Activated CD4-positive, alpha-beta T cell treated with anti-CD3 and anti-CD28 coated beads, Interleukin-2, amount 10 ng/mL, durations not matched to agents 7 days and 5 days (primary cell): ENCODE measurements at places on chromosomes 13 and 19. TPM values are rescaled to one million over a fixed set of nuclear protein-coding genes. Genes with fewer than 3 reads are reported as not detected.

The F10 gene
- total RNA-seq, result not detected

The CEACAM4 gene
- not detected for total RNA-seq

The ZFP28 gene
- total RNA-seq, result 5.6 TPM

The WDR88 gene
- not detected for total RNA-seq

The GPR18 gene
- total RNA-seq, result 25.4 TPM

The FAM187B gene
- not detected for total RNA-seq

The PGLYRP2 gene
- total RNA-seq, result not detected

The KIR2DL1 gene
- total RNA-seq, result not detected

DNA sequence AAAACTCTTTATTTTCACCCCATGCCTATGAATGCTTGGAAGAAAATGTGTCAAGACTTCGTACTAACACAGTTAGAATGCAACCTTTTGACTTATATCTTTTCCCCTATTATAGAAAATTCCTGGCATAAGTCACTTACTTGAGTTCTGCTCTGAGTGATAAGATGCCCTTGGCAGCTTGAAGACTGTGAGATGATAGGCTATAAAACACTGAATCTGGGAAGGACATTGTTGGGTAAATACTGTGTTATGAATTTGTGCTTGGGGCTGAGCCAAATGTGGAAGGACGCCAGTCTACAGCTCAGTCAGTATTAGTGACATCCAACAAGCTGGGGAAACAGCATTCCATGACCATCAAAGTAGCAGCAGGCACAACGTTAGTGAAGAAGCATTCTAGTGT lies 368.0 kb upstream of the SGCG start:
- no peaks in the 10 kb centered on the region for H3K36me3 ChIP-seq
- no peak overlapping the region for H3K4me3 ChIP-seq
- no peaks in the 10 kb centered on the region for H3K4me1 ChIP-seq
- H3K27me3 ChIP-seq, result peaks cover 2% of the 10 kb centered on the region

GRCh38 chr13:20377720-20378119 lies 145.6 kb upstream of the GJB6 start:
- no peak overlapping the region for H3K27ac ChIP-seq
- H3K4me1 ChIP-seq, result no peaks in the 10 kb centered on the region

- H3K4me1 ChIP-seq, result peaks cover 23% of the 10 kb centered on the region
- peak overlapping the region; percentile 94 for H3K4me3 ChIP-seq
- peak overlapping the region; percentile 98 for H3K27ac ChIP-seq
- peaks cover 5% of the 10 kb centered on the region for H3K36me3 ChIP-seq
- peaks cover 6% of the 10 kb centered on the region for H3K27me3 ChIP-seq
Observed at GRCh38 chr19:18205200-18205892, 1.5 kb upstream of the RAB3A start.

GRCh38 chr19:10193790-10194499 lies 808 bp downstream of the DNMT1 start:
- DNase-seq, result no peak
- H3K4me3 ChIP-seq, result peak overlapping the region; percentile 84
- peaks cover 48% of the 10 kb centered on the region for H3K4me1 ChIP-seq
- H3K27ac ChIP-seq, result peak overlapping the region; percentile 90
- no peaks in the 10 kb centered on the region for H3K27me3 ChIP-seq
- H3K36me3 ChIP-seq, result peaks cover 36% of the 10 kb centered on the region

DNA sequence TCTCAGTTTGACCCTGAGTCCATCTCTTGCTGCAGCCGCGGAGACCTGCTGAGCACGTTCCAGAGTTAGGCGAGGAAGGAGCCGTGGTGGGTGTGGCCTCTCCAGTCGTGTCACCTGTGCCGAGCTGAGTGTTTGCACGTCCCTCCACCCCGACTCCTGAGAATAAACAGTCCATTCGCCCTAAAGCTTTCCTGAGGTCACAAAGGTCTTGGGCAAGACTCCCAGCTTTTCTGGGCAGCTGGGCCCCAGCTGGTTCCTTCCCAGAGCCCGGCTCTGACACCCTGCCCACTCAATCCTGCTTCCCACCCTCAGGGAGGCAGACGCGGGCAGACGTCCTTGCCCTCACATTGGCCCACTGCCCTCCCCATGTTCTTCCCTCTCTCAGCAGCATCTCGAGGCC lies 142.2 kb downstream of the KCTD15 start:
- no peak overlapping the region for H3K4me3 ChIP-seq
- no peak for DNase-seq
- no peaks in the 10 kb centered on the region for H3K4me1 ChIP-seq
- H3K27ac ChIP-seq, result no peak overlapping the region
- H3K36me3 ChIP-seq, result no peaks in the 10 kb centered on the region

DNA sequence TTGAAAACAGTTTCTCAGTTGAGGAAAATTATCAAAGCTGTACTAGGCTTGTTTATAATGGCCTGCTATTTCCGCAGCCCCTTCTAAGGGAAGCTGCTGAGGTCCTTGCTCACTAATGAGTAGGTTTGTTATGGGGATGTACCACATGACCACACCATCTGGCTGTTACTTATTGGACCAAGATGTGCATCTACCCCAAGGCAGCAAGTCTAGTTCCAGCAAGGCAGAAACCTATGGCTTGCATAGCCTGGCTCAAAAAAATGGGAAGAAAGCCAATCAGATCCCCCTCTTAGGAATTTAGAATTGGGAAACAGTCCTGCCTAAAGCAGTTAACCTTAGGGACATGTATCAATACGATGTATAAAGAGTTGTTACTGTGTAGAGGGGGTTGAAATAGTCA lies 186.5 kb upstream of the SPRY2 start:
- no peaks in the 10 kb centered on the region for H3K27me3 ChIP-seq
- DNase-seq, result no peak
- H3K4me1 ChIP-seq, result no peaks in the 10 kb centered on the region
- no peaks in the 10 kb centered on the region for H3K36me3 ChIP-seq
- no peak overlapping the region for H3K27ac ChIP-seq

DNA sequence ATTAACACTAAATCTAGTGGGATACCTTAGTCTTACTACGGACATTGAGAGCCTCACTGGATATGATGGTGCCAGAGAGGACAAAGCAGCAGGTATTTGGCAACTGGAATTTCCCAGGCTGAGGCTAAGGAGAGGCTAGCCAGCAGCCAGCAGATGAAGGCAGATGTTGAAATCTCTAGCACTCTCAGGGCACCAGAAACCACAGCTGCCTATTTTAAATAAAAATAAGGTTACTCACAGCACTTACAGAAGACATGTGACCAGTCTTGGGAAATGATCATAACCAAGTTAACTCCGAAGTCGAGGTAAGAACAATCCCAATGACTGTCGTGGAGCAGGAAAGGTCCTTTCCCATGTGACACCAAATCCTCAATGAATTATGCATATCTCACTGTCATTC lies 1726.0 kb downstream of the EFNB2 start:
- no peak for DNase-seq
- no peaks in the 10 kb centered on the region for H3K36me3 ChIP-seq
- no peak overlapping the region for H3K4me3 ChIP-seq
- peaks cover 4% of the 10 kb centered on the region for H3K4me1 ChIP-seq
- no peaks in the 10 kb centered on the region for H3K27me3 ChIP-seq

GRCh38 chr13:43730642-43731041 lies 56.1 kb downstream of the ENOX1 start:
- no peak overlapping the region for H3K4me3 ChIP-seq
- H3K27me3 ChIP-seq, result peaks cover 18% of the 10 kb centered on the region
- H3K4me1 ChIP-seq, result no peaks in the 10 kb centered on the region

DNA sequence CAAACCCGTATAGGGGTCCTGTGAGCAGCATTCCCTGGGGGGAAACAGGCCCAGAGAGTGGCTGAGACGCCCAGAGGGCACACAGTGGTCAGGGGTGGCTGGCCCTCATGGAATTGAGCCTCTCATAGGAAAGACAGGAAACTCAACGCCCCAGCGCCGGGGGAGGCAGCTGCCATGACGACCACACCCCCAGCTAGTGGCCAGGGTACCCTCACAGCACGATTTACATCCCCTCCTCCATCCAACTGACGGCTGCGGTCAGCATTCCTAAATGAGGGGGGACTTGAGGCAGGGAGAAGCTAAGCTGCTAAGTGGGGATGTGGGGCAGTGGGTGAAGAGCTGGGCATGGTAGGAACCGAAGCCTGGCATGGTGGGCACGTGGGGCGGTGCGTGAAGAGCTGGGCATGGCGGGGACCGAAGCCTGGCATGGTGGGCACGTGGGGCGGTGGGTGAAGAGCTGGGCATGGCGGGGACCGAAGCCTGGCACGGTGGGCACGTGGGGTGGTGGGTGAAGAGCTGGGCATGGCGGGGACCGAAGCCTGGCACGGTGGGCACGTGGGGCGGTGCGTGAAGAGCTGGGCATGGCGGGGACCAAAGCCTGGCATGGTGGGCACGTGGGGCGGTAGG lies 10.0 kb downstream of the MED16 start:
- H3K27ac ChIP-seq, result no peak overlapping the region
- no peaks in the 10 kb centered on the region for H3K27me3 ChIP-seq
- DNase-seq, result no peak
- no peaks in the 10 kb centered on the region for H3K4me1 ChIP-seq
- H3K36me3 ChIP-seq, result peaks cover 15% of the 10 kb centered on the region
- H3K4me3 ChIP-seq, result no peak overlapping the region

GRCh38 chr13:112894423-112894672 lies 74.7 kb upstream of the MCF2L start:
- DNase-seq, result no peak
- H3K4me3 ChIP-seq, result no peak overlapping the region
- no peak overlapping the region for H3K27ac ChIP-seq
- H3K36me3 ChIP-seq, result no peaks in the 10 kb centered on the region
- H3K27me3 ChIP-seq, result peaks cover 19% of the 10 kb centered on the region

DNA sequence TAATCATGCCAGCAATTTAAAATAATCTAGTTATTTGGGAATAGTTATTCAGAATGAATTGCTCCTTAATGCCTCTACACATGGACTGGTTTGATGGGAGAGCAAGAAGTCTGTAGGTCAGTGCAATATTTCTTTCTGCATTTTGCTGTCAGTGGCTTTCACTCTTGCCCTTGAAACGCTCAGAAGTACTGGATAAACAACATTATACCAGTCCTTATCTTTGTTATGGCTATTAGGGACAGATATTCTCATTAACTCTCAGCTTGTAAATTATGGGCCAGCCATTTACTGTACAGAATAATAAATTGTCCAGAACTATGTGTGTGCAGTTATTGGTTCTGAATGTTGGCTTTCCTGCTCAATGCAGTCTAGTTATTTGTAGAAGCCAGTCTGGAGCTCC lies 224.4 kb downstream of the OXGR1 start:
- DNase-seq, result no peak
- H3K27me3 ChIP-seq, result no peaks in the 10 kb centered on the region
- no peaks in the 10 kb centered on the region for H3K36me3 ChIP-seq
- no peak overlapping the region for H3K4me3 ChIP-seq
- no peak overlapping the region for H3K27ac ChIP-seq
- no peaks in the 10 kb centered on the region for H3K4me1 ChIP-seq

GRCh38 chr13:41345165-41345913 lies 34.3 kb downstream of the NAA16 start:
- H3K4me1 ChIP-seq, result peaks cover 36% of the 10 kb centered on the region
- H3K36me3 ChIP-seq, result peaks cover 69% of the 10 kb centered on the region
- no peak overlapping the region for H3K4me3 ChIP-seq
- H3K27me3 ChIP-seq, result no peaks in the 10 kb centered on the region
- DNase-seq, result no peak

DNA sequence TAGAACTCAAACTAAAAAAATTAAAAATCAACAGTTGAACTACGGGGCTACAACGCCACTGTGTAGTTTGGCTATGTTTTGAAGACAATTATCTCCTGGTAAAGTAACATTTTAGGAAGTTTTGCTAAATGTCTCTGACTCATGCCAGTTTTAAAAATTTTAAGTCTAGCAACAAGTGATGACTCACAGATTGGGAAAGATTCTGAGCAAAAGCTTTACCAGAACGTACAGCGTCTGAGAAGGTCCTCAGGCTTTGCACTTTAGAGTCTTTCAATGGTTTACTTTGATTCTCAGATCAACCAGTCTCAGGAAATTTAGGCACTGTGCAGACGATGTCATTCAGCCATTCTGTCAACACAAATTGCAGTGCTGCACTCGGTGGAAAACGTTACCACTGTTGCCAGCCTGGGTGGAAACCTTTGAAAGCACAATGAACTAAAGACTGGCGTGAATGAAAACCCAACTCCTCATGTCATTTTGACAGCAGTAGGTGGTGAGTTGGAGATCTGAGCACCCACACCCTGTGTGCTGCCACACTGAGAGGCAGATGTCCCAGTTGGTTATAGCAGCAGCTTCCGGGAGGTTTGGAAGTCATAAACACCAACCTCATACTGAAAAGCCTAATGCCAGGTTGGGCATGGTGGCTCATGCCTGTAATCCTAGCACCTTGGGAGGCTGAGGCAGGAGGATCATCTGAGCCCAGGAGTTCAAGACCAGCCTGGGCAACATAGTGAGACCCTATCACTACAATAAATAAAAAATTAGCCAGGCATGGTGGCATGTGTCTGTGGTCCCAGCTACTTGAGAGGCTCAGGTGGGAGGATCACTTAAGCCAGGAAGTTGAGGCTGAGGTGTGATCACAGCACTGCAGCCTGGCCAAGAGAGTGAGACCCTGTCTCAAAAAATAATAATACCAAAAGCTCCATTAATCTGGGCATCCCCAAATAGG lies 6.3 kb upstream of the WTIP start:
- H3K27me3 ChIP-seq, result peaks cover 17% of the 10 kb centered on the region
- H3K4me3 ChIP-seq, result no peak overlapping the region
- no peak for DNase-seq
- peaks cover 6% of the 10 kb centered on the region for H3K4me1 ChIP-seq
- peaks cover 25% of the 10 kb centered on the region for H3K36me3 ChIP-seq
